ENCODE measurements at places on chromosomes 12 and 14. TPM values are rescaled to one million over a fixed set of nuclear protein-coding genes. Genes with fewer than 3 reads are reported as not detected.

The ANKRD52 gene
- total RNA-seq: 34.0 TPM

The CHST11 gene
- total RNA-seq: 8.4 TPM

The LALBA gene
- not detected for total RNA-seq

The DAAM1 gene
- total RNA-seq: 2.8 TPM

The GLIPR1L1 gene
- total RNA-seq: not detected

The GSG1 gene
- total RNA-seq: 1.6 TPM

The TRIM9 gene
- total RNA-seq: 0.02 TPM

The LGALS3 gene
- 134 TPM for total RNA-seq

The SMIM41 gene
- total RNA-seq: not detected

The HAL gene
- not detected for total RNA-seq
